Osteocyte (in vitro differentiated cells): ENCODE measurements at places on chromosomes 12 and 14. TPM values are rescaled to one million over a fixed set of nuclear protein-coding genes. Genes with fewer than 3 reads are reported as not detected.

Gene SOAT2
- not detected in 2 replicates for total RNA-seq

DNA sequence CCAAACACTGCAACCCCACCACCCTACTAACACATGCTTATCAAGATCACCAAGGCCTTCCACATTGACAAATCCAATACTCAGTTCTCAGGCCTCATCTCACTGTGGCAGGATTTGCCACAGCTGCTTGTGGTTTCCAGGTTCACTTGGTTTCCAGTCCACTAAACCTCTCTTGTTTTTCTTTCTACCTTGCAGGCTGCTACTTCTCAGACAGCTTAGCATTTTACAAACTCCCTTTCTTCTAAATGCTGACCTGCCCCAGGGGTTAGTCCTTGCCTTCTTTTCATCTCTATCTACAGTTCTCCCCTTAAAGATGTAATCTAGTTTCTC lies 84.1 kb downstream of the BCAT1 start:
- DNase-seq = no peak

Gene CISTR
- total RNA-seq = not detected in 2 replicates

DNA sequence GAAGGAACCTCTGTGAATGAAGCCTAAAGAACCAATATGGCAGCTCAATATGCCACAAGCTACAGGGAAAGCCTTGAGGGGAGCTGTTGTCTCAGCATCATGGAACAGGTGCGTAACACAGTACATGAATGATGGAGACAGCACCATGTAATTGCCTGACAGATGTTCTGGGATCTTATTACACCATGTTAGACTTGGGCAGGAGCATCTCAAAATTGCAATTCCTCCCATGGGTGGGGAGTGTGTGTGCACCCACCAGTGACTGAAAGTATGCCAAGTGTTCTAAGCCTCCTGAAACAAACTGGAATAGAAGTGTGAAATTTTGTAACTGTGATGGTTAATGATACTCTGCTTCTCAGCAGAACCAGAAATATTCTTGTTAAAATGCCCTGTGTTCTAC lies 151.0 kb upstream of the SRRM4 start:
- no peak for DNase-seq

GRCh38 chr12:72453066-72453465 lies 180.9 kb downstream of the TRHDE start:
- no peak for DNase-seq

- no peak for DNase-seq
Observed at GRCh38 chr14:100849115-100849781, 23.3 kb downstream of the MEG3 start.

Gene AKAP3
- total RNA-seq = 0.97 and 1.1 TPM in 2 replicates

- DNase-seq = no peak
Observed at GRCh38 chr14:49494836-49495235, 91.3 kb downstream of the RPS29 start.

- DNase-seq = no peak
Observed at GRCh38 chr14:68651075-68651474, 141.8 kb downstream of the ZFP36L1 start.

GRCh38 chr12:26298785-26299621 lies 103.6 kb downstream of the SSPN start:
- DNase-seq = no peak

Gene PPP1R3E
- 15.3 and 19.2 TPM in 2 replicates for total RNA-seq

GRCh38 chr12:85849344-85849743 lies 13.1 kb upstream of the RASSF9 start:
- no peak for DNase-seq

GRCh38 chr12:51281202-51281924 lies 11.1 kb upstream of the SMAGP start:
- DNase-seq = no peak

- peak; percentile 76 for DNase-seq
Observed at GRCh38 chr14:101362529-101363260, 198.6 kb upstream of the DIO3 start.

GRCh38 chr14:95515080-95515489 lies 1.4 kb downstream of the SYNE3 start:
- peak; percentile 96 for DNase-seq

DNA sequence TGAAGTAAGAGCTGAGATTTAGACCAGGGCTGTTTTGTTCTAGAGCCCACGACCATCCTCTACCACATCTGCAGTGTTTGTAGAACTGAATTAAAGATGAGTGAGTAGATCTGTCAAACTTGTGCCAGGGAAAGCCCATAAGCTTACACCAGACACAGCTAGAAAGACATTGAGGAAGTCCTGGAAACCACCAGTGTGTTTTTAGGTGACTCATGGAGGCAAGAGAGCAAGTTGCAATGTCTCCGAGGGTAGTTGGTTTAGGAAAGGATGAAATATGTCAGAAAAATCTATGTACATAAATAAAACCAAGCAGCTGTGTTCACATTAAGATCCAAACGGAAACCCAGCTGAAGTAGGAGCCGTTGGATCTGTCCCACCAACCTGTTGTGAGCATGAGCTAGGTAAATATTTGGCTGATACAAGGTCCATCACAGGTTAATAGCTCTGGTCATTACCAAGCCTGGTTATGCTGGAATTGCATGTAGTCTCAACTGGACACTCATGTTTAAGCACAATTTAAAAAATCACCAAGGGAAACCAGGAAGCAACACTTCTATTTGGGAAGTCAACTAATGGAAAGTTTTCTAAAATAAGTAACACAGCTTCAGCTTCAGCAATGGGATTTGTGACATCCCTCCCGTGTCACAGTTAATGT lies 49.9 kb upstream of the PLEKHG3 start:
- DNase-seq = no peak

Gene GZMB
- total RNA-seq = not detected in 2 replicates

DNA sequence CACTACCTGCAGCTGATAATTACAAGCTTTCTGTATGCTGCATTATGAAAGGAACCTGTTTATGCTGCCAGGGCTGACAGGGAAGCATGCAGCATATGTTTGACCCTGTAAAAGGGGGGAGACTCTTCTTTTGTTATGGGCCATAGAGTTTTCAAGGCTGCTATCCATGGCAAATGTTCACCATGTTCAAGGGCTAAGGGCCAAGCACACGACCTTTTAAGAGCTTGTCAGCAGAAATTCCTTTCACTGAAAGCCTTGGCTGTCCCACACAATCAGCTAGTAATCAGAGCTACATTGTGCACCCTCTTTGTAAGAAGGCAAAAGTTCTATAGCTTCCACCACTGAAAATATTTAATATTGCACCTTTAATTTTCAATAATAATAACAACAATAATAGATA lies 74.2 kb upstream of the MBIP start:
- no peak for DNase-seq

DNA sequence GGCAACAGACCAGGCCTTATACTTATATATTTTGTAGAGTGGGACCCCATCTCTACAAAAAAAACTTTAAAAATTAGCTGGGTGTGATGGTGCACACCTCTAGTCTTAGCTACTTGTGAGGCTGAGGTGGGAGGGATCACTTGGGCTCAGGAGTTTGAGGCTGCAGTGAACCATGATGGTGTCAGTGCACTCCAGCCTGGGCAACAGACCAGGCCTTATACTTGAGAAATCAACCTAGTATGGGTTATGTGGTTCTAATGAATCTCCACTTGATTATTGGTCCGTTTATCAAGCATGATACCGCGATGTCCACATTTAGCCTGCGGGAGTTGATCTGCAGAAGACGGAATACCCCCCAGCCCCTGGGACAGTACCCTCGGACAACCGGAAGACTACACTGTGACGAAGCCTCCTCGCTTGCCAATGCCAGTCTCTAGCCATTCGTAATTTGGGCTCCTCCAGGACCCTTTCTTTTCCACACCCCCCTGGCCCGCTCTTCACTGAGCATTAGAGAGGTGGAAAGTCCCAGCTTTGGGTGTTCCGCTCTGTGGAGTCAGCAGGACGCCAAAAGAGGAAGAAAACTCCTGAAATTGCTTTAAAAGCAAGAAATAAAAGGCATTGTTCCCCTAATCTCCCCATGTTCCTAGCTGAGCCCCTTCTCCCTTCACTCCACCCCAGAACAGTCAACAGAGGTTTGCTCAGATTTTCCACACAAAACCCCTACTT lies 19.4 kb downstream of the LTBP2 start:
- DNase-seq = no peak

Gene SLC39A5
- 0.81 TPM in 1 of 2 replicates, not detected in the other for total RNA-seq

DNA sequence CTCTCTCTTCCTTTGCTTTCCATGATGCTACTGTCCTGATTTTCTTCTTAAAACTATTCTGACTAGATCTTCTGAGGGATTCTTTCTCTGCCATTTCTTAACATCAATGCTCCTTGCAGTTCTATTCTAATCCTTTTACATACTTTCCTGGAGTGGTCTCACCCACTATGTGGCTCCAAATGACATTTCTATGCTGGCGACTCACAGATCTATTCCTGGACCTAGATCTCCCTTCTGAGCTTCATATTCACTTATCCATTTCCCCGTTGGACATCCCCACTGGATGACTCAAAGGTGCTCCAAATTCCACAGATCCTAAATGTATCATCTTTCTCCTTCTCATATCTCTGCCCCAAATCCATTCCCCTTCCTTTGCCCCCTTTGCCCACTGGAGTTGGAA lies 4.1 kb downstream of the TEP1 start:
- DNase-seq = no peak

Gene ADAM21
- total RNA-seq = 0.34 TPM in 1 of 2 replicates, not detected in the other

Gene ZNF705A
- not detected in 2 replicates for total RNA-seq

GRCh38 chr12:2360630-2361170 lies 307.9 kb downstream of the CACNA1C start:
- no peak for DNase-seq

- DNase-seq = no peak
Observed at GRCh38 chr14:55388160-55388559, 23.5 kb downstream of the ATG14 start.
